H1 (cell line): ENCODE measurements at places on chromosomes 11 and 22. TPM values are rescaled to one million over a fixed set of nuclear protein-coding genes. Genes with fewer than 3 reads are reported as not detected.

GRCh38 chr11:57776031-57776521 lies 14.5 kb downstream of the CTNND1 start:
- DNase-seq: no peak

DNA sequence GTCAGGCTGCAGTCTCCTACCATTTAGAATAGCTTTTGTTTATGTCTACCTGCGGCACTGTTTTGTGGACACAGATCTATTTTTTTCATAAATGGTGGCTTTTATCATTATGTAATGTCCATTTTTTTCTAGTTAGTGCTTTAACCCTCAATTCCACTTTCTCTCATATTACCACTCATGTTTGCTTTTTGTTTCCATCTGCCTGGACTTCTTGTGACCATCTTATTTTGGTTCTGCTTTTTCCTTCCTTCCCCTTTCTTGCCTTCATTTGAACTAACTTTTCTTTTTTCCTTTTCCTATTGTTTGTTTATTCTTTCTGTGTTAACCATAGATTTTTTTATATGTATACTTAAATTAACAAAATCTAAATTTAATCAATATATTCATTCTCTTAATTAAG lies 98.5 kb upstream of the SLC22A12 start:
- no peak for DNase-seq

- DNase-seq: no peak
Observed at GRCh38 chr22:19691007-19691720, 23.1 kb upstream of the SEPTIN5 start.

DNA sequence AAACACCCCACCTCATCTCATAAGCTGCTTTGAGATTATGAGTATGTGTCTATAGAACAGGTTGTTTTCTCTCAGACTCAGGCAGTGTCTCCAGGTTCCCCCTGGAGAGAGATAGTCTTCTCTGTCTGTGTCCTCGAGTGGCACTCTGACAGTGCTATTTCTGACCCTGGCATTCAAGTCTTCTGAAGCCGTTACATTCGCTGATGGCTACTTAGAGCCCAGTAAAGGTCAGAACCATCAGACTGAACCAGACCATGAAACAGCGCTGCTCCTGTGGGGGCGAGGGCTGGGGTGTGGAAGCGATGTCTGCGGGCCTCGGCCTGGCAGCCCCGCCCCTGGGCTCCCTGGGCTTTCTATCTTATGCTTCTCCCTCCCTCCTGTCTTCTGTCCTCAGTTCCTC lies 23.5 kb downstream of the SHISA8 start:
- DNase-seq: no peak

DNA sequence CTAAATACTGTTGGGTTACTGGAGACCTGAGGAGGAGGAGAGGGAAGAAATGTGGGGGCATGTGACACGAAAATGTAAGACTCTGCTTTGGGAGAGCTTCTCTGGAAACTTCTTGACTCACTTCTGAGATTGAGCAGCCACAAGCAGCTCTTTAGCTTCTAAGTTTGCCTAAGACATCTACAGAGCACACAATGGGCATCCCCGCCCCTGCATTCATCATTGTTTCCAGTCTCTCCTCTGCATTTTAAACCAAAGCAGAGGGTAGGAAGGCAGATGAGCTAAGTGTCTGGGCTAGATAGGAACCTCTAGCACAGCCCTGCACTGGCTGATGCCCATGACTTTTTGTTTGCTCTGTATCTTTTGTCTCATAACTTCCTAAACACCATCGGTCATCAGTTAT lies 2.1 kb upstream of the OR52D1 start:
- DNase-seq: no peak

DNA sequence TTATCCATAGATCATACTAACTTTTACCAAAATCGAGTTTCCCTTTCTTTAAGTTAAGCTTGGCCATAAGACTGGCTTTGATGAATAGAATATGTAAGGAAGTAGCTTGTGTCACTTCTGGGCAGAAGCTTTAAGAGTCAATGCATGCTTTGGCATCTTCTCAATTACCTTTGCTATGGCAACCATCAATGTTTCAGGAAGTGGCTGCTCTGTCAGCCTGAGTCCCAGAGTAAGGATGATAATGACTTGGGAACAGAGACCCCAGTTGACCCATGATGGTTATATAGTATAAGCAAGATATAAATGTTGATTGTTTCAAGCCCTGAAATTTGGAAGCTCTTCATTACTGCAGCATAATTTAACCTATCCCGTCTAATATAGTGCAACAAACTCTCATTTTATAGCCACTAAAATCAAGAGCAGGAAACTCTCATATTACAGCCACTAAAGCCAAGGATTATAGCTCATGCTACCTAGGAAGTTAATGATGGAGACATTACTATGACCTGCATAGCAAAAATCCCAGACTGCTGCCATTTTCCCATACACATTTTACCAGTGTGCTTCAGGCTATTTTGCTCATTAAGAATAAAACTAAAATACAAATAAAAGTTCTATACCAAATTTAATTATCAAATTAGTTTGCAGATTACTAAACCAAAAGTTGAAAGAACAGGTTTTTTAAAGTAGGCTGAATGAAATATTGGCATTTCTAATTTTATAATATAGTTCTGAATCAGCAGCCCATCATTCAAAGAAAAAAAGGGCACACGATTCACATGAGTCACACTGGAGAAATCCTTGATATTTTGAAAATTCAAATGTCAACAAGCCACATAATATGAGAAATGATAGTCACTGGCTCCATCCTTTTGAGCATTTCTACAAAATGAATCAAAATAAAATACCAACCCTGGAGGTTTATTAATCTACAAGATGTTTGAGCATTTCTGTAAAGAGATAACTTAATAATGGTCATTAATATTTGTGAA lies 23.8 kb downstream of the FSHB start:
- no peak for DNase-seq

DNA sequence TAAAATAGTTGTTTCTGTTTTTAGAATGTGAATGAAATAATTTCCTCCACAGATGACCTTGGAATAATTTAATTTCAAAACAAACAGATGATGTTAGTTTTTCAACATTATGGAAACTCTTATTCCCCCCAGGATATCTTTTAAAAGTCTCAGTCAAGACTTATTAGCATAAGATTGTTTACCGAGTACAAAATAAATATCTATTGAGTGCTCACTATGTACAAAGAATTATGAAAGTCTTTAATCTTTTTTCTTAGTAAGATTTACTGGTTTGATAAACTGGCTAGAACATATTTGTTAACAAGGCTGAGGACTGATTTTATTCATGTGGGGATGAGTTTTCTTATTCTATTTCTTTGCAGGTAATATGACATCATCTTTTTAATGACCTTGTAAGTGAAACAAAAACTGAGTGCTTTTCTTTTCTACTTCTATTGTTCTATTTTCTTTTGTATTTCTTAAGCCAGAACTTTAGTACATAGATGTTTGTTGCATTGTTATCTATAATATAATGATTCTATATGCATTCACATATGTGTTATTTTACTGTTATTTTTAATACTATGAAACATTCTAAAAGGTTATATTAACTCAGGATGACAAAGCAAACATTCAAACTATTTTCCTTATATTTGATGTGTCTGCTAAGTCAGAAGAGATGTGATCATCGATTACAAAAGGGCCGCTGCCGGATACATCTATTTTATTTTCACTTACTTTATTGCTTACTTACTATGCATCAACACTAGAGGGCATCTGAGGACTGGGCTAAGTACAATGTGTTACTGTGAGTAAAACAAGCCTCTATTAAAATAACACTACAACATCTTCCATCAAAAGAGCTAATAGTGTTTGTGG lies 111.0 kb upstream of the ARHGAP42 start:
- no peak for DNase-seq

GRCh38 chr22:44089717-44090570 lies 65.8 kb downstream of the PARVB start:
- DNase-seq: no peak

Gene LIF
- total RNA-seq: 3.3 and 3.5 TPM in 2 replicates

Gene UPK3A
- total RNA-seq: 0.35 TPM in 1 of 2 replicates, not detected in the other

Gene USH1C
- total RNA-seq: 1.3 and 2.4 TPM in 2 replicates
